Skin of body (tissue), 3 donors: ENCODE measurements at places on chromosomes 5 and 9. TPM values are rescaled to one million over a fixed set of nuclear protein-coding genes. Genes with fewer than 3 reads are reported as not detected.

Gene DIRAS2
- total RNA-seq = 1.9 TPM

Gene PGM5
- total RNA-seq = 13.8 TPM

Gene ECSCR
- total RNA-seq = 11.9 TPM

- DNase-seq = no peak
Observed at GRCh38 chr9:91503673-91504081, 80.0 kb upstream of the NFIL3 start.

GRCh38 chr5:36241631-36242533 lies at the start of gene NADK2:
Gene NADK2 (minus strand): TSS chr5:36241925. CDS start chr5:36241798, 127 bp downstream.
- DNase-seq = peak; percentile 100

- no peak for DNase-seq
Observed at GRCh38 chr9:29422438-29422837, 1849.2 kb upstream of the C9orf72 start.

GRCh38 chr9:138014563-138014945 lies 137.0 kb downstream of the CACNA1B start:
- DNase-seq = no peak

DNA sequence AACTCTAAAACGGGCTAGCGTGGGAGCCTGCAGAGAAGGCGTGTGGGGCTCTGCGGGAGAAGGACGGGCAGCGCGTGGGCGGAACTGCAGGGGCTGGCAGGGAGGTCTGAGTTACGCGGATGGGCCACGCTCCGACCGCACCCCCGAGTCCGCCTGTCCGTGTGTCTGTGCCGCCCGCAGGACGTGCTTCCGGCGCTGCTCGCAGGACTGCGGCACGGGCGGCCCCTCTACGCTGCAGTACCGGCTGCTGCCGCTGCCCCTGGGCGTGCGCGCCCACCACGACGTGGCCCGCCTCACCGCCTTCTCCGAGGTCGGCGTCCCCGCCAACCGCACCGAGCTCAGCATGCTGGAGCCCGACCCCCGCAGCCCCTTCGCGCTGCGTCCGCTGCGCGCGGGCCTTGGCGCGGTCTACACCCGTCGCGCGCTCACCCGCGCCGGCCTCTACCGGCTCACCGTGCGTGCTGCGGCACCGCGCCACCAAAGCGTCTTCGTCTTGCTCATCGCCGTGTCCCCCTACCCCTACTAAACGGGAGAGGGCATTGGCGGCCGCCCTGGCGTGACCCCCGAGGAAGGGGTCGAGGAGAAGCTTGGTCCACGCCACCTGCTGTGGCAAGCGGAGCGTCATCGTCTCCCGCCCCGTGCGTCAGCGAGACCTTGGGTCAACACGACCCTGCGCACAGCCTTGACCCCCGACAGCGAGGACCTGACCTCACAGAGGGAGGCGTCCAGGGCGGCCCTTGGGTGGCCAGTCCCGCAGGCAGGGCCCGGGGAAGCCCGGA lies 11.4 kb upstream of the ASS1 start:
- no peak for DNase-seq

DNA sequence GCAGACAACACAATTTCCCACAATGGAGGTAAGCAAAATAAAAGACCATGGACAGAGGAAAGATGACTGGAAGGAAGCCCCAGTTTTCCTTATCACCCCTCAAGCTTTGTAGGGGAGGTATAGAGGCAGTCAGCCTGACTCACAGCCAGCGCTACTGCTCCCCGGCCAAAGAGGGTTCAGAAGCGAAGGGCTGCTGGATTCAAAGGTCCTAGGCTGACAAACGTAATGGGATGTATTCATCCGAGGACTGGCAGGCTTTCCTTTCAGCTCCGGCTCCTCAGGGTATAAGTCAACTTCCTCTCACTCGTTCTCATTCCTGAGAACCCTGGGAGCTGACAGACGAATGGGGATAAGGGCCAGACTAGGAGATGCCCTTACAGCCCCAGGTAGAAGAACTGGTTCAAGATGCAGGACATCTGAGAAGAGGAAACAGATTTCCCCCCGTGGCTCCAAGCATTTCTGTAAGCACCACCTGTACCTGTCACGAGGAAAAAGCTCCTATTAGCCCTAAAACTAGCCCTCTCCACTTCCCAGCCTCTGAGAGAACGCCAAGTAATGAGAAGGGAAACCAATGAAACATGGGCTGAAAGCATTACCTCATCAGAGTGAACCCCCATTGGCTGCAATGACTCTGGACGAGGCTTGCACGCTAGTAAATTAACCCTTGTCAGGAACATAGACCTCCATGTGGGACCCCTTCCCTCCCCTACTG lies 22.1 kb upstream of the FAM13B start:
- DNase-seq = no peak

GRCh38 chr5:74441616-74442015 lies 198.9 kb downstream of the ENC1 start:
- DNase-seq = no peak
